ENCODE measurements at places on chromosomes 12 and 14.

DNA sequence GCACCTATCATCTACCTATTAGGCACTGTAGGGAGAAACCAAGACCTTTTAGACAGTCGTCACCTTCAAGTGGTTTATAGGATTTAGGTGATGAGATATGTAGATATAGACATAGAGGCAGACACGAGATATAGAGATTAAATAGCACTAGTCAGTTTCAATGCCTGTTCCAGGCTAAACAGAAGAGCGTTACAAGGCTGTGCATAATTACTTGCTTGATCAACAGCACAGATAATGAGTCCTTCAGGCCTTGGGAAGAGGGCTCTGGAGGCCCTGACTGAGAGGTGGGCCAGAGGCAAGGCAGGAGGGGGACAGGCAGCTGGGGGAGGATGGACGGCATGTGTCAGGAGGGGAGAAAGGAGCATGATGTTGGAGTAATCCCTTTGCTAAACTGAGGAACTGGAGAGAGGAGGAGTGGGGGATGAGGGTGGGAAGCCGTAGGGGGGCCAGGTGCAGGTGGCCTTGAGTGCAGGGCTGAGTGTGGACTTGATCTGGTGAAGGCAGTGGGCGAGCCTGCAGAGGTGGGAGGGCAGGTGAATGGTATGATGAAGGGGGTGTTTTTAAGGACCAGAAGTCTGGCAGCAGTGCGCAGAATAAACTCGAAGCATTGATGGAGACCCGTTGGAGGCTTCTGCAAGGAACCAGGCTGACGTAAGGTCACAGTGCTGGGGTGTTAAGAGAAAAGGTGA lies 43.9 kb upstream of the ATP23 start:
- no peak for DNase-seq

- DNase-seq = no peak
These were observed 212.5 kb downstream of the TBX5 start for GRCh38 chr12:114193474-114193873.

DNA sequence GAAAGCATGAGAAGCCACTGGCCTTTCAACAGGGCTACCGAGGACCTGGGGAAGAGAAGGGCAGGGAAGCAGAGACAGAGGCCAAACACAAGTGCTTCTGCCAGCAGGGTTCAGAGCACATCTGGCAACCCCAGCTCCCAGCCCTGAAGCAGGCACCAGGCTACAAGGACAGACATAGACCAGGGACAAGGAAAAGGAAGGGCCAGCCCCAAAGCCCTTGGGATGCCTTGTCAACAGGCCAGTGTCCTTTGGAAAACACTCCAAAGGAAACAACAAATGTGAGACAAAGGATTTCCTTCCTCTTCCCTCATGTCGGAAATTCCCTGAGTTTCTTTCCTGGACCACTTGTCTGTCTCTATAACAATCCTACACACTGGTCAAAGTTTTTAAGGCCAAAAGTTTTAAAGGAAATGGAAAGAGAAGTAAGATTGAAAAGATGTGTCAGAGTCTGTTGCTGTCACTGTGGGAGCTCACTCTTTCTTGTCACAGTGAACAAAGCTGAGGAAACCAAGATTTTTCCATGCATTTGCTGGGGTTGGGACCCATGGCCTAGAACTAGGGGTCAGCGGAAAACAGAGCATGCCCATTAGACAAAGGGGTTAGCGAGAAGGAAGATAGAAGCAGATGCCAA lies 59.4 kb downstream of the TTC9 start:
- no peak for DNase-seq

DNA sequence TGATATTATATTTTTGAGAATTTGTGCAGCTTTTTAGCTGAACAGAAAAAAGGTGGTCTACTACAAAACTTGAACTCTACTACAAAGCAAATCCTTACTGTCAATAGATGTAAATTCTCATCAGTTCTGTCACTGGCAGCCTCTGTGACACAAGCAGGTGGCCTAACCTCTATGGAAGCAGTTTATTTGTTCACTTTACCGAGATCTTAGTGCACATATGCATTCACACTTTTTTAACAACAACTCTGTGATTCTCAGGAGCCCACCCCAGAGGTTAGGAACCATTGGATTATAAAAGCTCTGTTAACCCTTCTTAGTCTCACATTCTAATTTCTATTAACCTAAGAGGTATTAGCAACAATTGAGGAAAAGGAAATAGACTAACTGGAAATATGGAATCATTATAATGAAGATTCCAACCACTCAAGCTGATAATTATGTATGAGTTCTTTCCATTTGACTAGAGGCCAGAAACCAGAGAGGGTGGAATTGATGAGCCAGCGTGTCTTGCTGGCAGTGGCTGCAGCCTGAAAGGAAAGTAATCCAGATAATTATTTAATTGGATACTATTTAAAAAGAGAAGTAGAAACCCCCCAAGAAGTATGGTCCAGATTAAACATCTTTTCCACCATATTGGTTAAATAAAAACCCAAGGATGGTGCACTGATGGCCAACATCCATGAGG lies 451.1 kb downstream of the TMEM117 start:
- DNase-seq = no peak

DNA sequence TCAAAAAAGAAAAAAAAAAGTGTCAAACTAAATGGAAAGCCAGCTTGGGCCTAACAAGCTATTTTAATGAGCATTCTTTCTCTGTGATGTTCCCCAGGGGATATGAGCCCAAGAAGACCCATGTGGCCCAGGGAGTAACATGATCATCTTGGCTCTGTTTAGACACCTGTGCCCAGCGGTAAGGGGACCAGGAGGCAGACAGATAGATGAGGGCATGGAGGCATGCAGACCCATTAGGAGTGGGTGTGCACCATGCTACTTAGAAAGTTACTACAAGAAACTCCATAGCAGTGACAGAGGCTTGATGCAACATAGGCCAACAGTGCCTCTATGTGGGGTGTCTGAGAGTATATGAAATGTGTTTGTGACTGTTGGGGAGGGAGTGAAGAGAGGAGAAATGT lies 3.1 kb upstream of the CREBL2 start:
- no peak for DNase-seq

DNA sequence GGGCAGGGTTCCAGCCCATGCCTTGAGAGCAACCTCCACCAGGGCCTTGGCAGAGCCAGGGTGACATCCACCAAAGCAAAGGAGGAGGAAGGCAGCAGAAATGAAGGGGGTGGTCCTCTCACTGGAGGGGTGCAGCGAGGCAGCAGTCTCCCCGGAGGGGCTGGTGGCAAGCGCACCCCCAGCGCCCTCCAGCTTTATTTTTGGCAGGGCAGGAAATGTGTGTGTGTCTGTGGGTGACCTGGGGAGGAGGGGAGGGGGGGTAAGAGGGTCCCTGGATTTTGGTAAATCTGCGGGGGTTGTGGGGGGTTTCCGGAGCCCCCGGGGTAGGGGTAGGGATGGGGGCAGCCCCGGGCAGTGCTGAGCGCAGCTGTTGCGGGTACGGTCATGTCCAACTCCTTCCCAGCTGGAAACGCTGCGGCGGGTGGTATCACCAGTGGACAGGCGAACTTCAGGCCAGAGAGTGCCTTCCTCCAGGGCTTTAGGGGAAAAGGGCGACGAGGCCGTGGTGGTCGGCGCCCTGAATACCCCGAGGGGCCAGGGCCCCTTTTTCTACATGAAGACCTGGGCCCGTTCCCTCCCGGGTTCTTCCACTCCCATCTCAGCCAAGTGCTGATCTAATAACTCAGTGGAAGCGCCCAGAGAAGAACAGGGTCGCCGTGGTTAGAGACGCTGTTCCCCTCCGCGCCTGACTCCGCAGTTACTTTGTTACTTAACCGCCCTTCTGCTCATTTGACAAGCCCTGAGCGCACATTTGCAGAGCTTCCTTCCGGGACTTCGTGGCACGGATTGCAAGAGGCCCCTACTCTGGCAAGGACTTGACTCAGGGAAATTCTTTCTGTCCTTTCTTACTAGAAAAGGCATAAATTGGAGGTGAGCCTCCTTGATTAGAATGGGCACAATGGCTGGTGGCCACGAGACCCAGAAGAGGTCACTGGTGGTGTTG lies 55.2 kb downstream of the FOS start:
- no peak for DNase-seq

DNA sequence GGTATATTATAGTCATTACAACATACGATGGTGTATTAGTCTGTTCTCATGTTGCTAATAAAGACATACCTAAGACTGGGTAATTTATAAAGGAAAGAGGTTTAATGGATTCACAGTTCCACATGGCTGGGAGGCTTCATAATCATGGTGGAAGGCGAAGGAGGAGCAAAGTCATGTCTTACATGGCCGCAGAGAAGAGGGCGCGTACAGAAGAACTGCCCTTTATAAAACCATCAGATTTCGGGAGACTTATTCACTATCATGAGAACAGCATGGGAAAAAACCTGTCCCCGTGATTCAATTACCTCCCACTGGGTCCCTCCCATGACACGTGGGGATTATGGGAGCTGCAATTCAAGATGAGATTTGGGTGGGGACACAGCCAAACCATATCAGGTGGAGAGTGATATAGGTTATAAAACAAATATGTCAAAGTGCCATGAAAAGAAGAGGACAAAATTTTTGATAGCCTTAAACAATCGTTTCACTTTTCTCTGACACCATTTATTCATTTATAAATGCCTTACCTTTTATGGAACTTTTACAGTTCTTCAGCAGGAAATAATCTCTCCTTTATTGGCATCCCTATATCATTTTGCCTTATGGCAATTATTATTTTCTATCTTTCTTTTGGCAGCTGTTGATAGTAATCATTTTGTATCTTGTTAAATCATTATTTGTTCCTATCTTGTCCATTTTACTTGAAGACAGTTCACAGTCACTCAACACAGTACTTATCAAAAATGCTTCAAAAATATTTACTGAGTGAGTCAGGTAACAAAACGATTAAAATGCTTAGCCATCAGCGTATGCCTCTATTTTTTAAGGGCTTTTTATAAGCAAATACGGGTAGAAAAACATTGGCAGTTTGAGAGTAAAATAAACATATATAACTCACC lies 196.0 kb downstream of the RAD51B start:
- DNase-seq = no peak

GRCh38 chr12:1643905-1644533 lies 15.0 kb downstream of the WNT5B start:
- no peak for DNase-seq

DNA sequence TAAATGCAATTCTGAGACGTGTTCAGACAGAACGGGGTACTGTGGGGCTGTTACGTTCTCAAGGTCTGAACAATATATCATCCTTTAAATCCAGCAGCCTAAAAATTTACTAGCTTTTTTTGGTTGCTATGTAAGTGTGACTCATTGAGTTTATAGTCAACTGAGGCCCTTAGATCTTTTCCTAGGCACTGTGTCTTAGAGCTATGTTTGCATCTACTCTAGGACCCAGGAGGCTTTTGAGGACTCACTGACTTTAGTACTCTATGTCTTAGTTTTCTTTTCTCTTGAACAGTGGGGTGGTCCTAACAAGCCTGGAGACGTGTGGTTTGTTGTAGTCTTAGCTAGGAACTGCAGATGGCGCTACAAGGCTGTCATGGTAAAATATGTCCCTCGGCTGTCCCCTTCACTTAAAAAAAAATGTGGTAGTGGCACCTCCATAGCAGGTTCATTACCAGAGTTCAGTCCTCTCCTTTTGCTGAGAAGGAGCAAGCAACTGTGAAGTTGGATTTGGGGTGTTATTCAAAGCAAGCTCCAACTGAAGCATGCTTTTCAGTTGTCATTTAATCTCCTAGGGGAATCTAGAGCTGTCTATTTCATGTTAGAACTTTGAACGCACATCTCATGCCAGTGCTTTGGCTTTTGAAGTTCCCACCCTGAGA lies 8.7 kb upstream of the SPATS2 start:
- peak; percentile 67 for DNase-seq

- DNase-seq = no peak
These were observed 17.1 kb upstream of the TBPL2 start for GRCh38 chr14:55457496-55457895.

GRCh38 chr12:1724250-1724649 lies 33.4 kb downstream of the ADIPOR2 start:
- no peak for DNase-seq

GRCh38 chr12:21434699-21435098 lies 2.8 kb upstream of the PYROXD1 start:
- DNase-seq = no peak

GRCh38 chr14:100612986-100613385 lies 25.8 kb upstream of the BEGAIN start:
- no peak for DNase-seq

DNA sequence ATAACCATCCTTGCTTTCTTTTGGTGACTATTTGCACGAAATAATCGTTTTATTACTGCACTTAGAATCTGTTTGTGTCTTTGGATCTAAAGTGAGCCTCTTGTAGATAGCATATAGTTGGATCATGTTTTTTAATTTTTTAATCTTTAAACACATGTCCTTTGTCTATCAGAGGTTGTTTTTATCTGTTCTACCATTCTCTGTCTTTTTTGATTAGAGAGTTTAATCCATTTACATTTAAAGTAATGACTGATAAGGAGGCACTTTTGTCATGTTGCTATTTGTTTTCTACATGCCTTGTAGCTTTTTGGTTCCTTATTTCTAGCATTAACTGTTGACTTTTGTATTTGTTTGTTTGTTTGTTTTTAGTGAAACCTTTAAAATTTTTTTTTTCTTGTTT lies 506.2 kb upstream of the RGS6 start:
- no peak for DNase-seq

All from midbrain (tissue), 1 donor.